ENCODE measurements at places on chromosomes 11 and 22.
A peak's percentile ranks its signal among the peaks of the same experiment; 100 is the strongest.

- no peak for DNase-seq
Measured at GRCh38 chr11:130383344-130384211, 44.8 kb downstream of the ADAMTS8 start.

GRCh38 chr11:121129362-121130340 lies 28.6 kb downstream of the TECTA start:
- peak; percentile 45 for DNase-seq

- DNase-seq: no peak
Measured at GRCh38 chr11:1459764-1460395, 26.7 kb downstream of the MOB2 start.

DNA sequence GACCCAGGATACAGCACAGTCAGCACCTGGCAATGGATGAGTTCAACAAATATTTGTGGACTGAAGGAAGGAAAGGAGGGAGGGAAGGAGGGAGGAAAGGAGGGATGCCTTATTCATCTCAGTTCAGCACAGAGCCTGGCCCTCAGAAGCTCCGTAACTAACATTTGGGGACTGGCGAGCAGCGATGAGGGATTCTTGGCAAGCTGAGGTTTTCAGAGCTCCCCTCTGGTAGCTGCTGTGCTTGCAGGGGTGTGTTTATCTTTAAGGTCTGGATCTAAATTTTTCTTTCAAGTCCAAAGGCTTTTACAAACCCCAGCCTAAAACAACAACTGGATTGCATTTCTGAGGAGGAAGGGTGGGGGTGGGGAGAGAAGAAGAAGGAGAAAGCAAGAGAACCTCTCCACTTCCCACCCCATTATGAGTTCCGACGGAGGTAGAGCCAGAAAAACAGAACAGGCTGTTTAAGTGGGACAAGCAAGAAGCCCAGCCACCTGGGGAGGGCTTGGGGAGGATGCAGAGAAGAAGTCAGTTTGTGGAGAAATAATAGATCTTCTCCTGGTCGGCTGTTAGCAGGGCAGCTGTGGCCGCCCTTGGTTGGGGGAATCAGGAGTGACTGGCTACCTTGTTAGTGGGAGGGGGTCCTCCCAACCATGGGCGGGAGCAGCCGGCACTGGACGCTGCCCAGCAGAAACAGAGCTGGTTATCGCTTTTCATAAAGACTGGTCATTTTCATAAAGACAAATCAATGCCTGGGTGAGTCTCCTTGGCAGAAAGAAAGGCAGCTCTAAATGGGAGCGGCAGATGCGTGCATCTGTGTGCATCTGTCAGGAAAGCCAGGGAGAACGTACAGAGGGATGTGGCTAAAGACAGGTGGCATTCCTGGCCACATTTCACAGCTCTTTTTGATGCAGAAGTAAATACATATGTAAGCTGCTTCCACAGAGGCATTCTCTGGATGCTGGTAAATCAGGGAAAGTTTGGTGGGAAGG lies 78.0 kb downstream of the TSPAN18 start:
- DNase-seq: no peak

- DNase-seq: no peak
Measured at GRCh38 chr11:45560913-45561281, 104.5 kb downstream of the CHST1 start.

DNA sequence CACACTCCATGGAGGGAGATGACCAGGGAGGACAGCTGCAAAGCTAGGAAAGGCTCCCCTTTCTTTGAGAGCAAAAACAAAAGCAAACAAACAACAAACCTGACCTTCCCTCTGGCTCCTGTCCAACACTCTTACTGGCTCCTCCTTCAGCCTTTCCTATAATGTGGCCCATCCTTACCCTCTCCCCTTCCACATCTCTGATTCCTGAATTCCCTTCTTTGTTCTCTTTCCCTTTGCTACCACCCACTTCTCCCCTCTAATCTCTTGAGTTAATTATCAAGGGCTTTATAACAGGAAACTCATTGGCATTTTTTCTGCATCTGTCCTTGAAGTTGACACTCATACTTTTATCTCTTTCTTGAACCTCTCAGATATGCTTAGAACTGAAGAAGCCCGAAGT lies 56.3 kb downstream of the ZNF280B start:
- DNase-seq: no peak

DNA sequence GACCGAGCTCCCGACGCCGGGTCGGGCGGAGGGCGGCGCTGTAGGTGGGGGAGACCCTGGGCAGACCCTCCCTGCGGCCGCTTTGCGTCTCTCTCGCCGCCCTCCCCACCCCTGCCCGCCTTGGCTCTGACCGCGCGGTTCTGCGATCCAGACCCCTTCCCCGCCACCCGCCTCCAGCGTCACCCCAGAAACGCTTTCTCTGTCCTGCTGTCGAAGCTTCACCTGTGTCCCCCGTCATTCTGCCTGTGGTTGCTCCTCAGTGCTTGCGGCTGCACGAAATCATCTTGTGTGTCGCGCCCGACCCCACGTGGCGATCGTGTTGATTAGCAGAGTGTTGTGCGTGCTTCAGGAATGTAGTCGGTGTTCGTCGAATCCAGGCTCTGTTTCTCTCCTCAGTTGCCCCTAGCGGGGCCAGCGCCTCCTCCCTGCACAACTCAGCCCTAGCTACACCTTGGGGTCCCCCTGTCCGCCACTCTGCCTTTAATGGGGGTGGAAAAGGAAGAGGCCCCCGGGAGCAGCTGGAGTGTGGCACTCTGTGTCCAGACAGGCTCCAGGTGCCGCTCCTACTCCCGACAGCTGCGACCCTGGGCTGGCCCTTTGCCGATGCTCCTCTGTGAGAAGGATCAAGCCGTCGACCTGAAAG lies 851 bp downstream of the PTDSS2 start:
- peak; percentile 64 for DNase-seq

DNA sequence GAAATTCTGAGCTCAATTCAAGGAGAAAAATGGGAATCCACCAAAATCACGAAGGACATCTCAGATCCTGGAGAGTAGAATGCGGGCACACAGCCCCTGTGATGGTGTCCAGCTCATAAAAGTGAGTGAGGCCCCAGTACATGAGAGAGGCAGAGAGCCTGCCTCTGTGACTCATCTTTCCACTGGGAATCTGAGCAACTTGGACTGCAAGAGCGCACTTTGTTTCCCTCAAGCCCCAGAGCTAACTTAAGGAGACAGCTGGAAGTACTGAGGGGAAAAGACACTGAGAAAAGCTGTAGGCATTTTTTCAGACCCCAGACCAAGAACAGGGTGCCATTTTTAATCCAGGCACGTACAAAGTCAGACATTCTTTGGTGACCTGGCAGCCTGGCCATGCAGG lies 273.7 kb downstream of the C11orf87 start:
- no peak for DNase-seq

DNA sequence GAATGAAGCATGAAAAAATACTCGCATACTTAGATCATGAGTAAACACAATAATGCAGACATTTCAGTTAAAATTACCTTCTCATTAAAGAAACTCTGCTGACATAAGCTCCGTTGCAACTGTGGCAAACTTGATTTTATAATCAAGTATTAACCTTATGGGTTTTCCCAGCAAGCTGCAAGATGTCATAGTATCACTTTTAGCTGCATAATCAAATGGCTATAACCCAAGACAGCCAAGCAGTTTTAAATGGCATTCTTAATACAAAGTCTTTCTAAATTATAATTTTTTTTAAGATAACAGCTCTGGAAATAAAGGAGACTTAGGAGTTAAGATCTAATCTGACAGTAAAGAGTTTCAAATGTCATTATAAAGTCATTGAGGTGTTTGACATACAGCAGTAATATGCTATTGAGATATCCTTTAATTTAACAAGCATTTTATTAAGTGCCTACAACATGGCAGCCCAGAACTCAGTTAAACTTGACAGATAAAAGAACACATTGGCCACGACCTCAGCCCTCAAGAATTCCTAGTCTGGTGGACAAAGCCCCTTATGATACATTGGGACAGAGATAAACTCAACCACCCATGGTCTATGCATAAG lies 163.1 kb upstream of the FAT3 start:
- DNase-seq: no peak

- no peak for DNase-seq
Measured at GRCh38 chr11:126476266-126476924, 120.9 kb downstream of the ST3GAL4 start.

GRCh38 chr22:36233796-36234195 lies 5.5 kb downstream of the APOL2 start:
- no peak for DNase-seq

DNA sequence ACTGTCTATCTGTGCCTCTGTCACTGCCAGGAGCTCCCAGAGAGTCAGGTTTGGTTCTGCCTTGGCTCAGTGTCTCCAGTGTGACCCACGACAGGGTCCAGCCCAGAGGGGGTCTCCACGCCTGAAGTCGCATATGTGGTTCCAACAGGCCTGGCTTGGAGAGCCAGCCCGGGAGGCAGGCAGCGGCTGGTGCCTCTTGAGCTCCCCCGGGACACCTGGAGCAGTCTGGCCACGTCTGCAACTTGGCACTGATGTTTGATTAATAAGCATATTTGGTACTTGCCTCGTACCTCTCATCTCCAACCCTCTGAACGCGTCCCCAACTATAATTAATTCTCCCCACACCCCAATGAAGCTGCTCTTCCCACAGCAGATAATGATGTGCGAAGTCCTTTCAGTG lies 31.7 kb upstream of the SHISAL1 start:
- no peak for DNase-seq

GRCh38 chr22:39396797-39397195 lies 2.8 kb upstream of the TAB1 start:
- DNase-seq: no peak

DNA sequence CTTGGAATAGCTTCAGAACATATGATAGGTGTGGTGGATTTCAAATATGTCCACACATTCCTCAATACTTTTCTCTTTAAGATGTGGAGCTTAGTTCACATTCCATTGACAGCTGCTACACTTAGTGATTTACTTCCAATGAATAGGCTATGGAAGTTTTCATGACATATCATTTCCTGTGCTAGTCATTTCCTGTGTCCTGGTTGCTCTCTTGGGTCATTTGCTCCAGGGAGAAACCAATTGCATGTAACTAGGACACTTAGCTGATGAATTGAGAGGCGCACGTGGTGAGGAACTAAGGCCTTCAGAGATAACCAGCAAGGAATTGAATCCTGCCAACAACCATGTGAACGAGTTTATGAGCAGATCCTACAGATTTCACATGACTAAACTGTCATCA lies 120.9 kb downstream of the SLC17A6 start:
- DNase-seq: peak; percentile 70

GRCh38 chr11:74025467-74026166 lies 16.7 kb upstream of the UCP3 start:
- peak; percentile 36 for DNase-seq

DNA sequence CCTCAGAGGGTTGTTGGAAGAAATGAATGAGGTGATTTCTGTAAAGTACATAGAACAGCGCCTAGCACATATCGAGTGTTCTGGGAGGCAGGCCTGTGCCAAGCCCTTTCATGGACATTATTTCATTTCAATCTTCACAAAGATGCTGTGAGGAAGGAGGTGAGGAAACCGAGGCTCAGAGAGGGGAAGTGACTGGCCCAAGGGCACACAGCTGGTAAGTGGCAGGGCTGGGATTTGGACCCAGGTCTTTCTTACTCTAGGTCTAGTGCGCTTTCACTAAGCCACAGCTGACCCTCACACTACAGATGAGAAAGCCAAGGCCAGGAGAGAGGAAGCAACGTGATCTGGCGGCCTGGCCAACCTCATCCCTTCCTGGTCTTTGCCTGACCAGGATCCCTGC lies 2.0 kb downstream of the PELI3 start:
- no peak for DNase-seq

DNA sequence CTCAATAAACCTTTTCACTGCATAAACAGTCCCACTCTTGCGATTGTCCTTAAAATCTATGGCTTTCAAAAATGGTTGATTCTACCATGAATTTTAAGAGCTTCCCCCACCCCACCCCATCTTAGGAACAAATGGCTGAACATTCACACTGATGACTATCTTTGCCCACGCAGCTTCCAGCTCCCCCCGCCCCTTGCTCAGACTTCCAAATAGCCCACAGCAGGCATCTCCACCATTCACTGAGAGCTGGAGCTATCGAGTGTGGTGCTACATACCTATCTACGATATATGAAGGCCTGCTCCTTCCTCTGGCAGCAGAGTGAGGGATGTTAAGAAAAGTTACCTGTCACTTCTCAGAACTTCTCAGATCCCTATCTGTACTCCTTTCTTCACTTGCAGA lies 26.7 kb downstream of the EIF3F start:
- no peak for DNase-seq

GRCh38 chr11:69813839-69814238 lies 5.4 kb downstream of the FGF3 start:
- DNase-seq: no peak

GRCh38 chr11:59770319-59770718 lies 15.1 kb downstream of the STX3 start:
- no peak for DNase-seq

DNA sequence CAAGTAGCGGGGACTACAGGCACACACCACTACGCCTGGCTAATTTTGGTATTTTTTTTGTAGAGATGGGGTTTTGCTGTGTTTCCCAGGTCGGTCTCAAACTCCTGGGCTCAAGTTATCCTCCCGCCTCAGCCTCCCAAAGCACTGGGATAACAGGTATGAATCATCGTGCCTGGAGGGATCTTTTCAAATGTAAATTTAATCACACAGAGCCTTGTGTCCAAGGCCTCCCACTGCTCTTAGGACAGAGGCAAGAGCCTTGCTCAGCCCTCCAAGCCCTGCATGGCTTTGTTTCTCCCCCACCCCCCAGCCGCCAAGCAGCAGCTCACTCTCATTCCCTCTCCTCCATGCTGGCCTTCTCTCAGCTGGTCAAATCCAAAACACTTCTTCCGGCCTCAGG lies 75.3 kb upstream of the CREB3L1 start:
- no peak for DNase-seq

DNA sequence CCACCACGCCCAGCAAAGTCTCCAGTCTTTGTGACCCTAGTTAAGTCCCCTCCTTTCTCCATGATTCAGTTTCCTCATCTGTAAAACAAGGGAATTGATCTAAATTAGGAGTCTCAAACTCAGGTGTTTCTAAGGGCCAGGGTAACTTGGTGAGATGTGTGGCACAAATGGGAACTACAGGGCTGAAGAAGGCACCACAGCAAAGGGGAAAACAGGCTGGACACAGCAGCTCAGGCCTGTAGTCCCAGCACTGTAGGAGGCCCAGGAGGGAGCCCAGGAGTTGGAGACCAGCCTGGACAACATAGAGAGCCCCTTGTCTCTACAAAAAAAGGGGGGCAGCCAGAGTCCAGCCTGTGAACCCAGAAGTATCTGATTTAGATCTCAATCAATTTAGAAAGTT lies 15.6 kb upstream of the PATZ1 start:
- no peak for DNase-seq

DNA sequence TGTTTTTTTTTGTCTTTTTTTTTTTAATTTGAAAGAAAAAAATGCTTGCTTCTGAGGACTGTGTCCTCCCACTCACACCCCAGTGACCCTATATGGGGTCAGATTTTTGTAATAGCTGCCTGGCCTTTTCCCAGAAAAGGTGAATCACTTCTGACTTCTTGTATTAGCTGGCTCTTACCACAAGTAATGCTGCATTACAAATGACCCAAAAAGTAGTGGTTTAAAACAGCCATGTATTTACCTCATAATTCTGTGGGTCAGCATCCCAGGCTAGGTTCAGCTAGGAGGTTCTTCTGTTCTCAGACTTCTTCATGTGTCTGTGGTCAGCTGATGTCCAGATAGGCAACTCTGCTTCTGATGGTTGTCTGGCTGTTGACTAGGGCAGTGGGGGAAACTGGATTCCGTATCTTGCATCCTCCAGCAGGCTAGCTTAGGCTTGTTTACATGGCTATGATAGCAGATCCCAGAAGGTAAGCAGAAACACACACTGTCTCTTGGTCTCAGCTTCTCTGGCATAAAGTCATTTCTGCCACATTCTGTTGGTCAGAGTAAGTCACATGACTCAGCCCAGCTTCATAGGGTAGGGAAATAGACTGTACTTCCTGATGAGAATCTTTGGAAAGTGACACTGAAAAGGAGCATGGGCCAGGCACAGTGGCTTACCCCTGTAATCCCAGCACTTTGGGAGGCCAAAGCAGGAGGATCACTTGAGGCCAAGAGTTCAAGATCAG lies 19.5 kb downstream of the LHFPL7 start:
- peak; percentile 64 for DNase-seq

Data from RWPE1 (cell line).